ENCODE measurements at places on chromosomes 7 and 10.

DNA sequence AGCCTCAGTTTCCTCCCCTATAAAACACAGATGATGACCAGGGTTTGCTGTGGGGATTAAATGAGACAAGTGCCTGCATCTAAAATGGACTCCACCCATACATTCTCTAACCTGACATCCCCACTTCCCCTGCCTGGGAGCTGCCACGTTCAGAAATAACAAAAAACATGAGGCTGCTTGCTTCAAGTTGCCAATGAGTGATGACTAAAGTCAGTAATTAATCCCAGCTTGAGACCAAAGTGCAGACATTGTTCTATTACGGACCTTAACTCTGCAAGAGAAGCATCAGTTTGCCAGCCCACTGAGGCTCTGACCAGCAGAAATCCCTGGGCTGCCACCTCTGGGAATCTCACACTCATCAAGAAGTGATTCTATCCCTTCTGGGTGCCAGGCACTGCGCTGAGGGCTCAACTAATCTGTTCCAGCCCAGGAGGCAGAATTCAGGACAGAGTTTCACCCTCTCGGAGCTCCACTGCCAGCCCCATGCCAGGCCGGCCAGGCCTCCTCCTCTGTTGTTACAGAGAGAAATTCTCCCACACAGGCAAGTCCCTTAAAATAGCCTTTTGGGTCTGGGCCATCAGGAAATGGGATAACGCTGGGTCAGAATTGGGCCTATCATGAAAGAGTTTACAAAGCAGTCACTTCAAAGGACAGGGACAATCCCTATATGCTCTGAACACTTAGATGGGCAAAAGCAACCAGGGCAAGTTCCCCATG, 11.4 kb downstream of the SH3PXD2A start:
- DNase-seq, result no peak

- DNase-seq, result no peak
Observed at GRCh38 chr7:70082099-70082611, 483.9 kb downstream of the AUTS2 start.

- no peak for DNase-seq
Observed at GRCh38 chr10:114714281-114714741, 56.2 kb upstream of the ABLIM1 start.

DNA sequence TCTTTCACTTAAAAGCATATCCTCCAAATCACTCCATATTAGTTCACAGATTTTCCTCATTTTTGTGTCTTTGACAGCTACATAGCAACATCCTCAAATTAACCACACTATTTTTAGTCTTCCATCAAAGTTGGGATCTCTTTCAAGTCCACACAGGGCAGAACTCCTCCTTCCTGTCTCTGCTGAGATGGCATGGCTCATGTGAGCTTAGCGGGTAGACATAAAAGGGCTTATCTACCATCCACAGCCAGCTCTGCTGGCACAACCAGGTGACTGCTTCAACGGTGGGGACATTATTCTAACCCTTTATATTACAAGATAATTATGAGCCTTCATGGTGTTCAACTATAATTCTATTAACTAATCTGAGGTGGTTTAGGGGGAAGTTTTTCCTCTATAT, 35.5 kb downstream of the ICA1 start:
- DNase-seq, result no peak

- DNase-seq, result peak; percentile 85
Observed at GRCh38 chr7:102433219-102434038, at the start of gene ORAI2. TSS of gene ORAI2 (plus strand) at chr7:102433575. CDS start at chr7:102438957, 5,382 bp downstream.

DNA sequence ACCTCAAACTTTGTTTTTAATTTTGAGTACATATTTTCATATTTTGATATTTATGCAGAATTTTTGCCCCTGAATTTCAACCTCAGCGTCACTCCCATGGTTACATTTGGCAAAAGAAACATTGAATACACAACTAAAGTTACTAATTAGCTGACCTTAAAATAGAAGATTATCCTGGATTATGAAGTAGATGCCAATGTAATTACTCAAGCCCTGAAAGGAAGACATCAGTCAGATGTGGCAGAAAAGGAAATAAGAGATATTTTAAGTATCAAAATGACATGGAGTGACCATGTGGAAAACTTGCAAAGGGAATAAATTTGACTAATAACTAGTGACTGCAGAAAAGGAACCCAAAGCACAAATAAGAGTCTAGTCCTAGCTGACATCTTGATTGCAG, 701.3 kb upstream of the KCND2 start:
- DNase-seq, result no peak

- DNase-seq, result no peak
Observed at GRCh38 chr10:104277785-104278184, 8.8 kb downstream of the GSTO2 start.

DNA sequence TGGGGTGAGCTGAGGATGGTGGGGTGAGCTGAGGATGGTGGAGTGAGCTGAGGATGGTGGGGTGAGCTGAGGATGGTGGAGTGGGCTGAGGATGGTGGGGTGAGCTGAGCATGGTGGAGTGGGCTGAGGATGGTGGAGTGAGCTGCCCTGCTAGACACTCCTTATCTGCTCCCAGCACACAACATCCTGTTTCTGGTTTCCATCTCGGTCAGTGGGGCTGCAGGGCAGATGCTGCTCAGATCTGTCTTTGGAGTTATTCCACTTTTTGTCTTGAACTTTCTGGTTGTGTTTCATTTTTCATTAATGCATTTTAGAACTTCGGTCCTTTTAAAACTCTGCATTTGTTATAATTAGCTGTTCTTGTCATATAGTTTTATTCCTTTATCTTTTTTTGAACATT, 67.9 kb upstream of the ANTXRL start:
- no peak for DNase-seq

- DNase-seq, result no peak
Observed at GRCh38 chr10:31580646-31581045, 261.6 kb downstream of the ZEB1 start.

DNA sequence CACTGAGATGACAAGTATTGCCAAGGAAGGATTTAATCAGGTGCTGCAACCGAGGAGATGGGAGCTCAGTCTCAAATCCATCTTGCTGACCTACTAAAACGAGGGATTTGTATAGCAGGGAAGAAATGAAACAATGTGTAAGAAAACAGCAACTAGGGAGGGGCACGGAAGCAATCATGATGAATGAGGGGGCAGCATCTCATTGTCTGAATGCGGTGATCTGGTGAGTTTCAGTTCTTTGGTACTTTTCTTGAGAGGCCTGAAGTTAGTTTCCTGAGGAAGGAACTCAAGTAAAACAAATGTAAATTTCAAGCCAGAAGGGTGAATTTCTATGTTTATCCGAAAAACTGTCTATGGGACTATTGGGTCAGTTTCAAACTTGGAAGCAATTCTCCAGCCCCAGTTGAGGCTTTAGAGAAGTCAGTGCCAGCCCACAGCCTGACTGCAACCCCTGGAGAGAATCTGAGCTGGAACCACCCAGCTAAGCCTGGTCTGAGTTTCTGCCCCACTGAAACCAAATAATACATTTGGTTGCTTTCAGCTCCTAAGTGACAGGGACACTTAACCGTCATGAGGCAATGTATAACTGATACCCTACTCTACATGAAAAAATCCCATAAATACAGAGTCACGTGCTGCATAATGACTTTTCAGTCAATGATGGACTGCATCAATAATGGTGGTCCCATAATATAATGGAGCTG, 45.8 kb upstream of the TNS3 start:
- no peak for DNase-seq

- DNase-seq, result no peak
Observed at GRCh38 chr10:93452143-93452542, 30.0 kb downstream of the MYOF start.

DNA sequence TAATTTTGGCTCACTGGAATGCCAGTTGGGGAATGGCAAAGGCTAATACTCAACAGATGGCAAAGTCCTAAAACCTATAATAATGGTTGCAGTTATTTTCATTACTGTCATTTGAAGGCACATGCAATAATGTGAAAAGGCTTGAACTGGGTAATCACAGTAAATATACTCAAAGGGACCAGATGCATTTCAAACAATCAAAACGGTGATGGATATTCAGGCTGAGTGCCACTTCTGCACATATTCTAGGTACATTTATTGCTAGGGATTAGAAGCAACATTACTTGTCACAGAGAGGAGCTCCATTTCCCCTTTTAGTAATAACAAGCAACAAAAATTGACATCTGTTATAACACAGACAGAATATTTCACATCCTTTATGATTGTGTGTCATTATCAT, 171.8 kb downstream of the NXPH1 start:
- no peak for DNase-seq

DNA sequence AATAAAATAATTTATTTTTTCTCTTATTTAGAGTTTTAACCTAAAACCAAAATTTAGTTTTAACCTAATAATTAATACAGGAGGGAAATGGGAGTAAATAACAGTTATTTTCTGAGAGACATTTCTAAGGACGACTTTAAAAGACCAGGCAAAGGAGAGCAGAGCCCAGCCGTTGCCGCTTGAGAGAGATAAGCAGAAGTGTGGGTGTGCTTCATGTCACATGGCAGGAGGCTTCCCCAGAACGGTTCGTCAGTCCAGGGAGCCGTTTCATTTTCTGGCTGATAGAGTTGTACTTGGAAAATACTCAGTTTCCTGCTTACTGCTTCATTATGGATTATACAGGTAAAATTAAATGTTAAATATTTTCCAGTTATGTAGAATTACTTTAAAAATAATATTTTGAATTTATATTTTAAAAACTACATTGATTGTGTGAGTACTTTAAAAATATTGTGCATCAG, 61.4 kb downstream of the ST7 start:
- peak; percentile 21 for DNase-seq
